ENCODE measurements at places on chromosomes 6 and 20.

DNA sequence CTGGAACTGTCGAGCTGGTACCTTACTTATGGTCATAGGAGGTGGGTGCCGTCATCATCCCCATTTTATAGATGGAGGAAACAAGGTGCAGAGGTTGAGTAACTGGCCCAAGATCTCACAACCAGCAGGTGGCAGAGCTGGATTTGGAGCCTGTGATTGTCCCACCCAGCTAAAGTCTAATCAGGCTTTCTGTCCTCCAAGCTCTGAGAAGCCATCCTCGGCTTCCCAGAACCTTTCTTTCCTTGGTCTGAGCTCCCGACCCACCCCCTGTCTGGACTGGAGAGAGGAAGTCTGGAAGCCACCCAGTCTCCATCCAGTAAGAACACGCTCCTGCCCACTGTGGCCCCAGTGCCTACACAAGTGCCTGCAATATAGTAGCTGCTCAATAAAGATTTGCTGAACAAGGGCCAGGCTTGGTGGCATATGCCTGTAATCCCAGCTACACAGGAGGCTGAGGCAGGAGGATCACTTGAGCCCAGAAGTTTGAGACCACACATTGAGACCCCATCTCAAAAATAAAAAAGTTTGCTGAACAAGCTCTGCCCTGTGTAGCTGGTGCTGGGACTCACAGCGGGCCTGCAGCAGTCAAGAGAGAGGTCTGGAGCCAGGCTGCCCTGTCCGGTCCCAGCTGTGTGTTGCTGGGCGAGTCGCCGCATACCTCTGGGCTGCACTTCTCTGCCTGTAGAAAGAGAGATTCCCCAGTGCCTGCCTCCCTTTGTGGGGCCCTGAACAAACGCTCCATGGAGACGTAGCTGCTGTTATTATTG is 32.5 kb upstream of the DLGAP4 start:
- no peak for DNase-seq

- DNase-seq, result no peak
These were observed 58.4 kb upstream of the RNF217 start for GRCh38 chr6:124903797-124904196.

DNA sequence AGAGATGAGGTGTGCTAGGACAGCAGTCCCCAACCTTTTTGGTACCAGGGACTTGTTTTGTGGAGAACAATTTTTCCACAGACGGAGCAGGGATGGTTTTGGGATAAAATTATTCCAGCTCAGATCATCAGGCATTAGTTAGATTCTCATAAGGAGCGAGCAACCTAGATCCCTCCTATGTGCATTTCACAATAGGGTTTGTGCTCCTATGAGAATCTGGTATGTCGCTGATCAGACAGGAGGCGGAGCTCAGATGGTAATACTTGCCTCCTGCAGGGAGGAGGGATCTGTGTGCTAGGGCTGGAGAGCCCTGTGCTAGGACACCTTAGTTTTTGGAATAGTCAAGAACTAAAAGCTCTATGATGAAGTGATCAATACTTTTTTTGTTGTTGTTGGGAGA is 2.5 kb downstream of the SMIM13 start:
- peak; percentile 11 for DNase-seq

DNA sequence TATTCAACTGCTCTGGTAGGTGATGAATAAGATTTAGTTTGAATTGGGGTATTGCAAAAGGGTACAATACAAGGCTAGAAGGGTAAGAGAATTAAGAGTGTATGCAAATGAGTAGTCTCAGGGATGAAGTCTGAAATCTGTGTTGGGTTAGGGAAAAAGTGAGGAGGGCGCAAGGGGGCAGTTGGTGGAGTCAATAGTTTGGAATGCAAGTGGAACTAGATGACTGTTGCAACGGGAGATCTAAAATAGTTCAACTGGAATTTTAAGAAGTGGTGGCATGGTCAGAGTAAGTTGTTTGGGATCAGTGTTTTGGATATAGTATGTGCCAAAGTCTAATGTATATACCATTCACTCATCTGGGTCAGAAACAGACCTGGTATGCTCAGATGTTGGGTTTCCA is 329.6 kb downstream of the GJA1 start:
- no peak for DNase-seq

DNA sequence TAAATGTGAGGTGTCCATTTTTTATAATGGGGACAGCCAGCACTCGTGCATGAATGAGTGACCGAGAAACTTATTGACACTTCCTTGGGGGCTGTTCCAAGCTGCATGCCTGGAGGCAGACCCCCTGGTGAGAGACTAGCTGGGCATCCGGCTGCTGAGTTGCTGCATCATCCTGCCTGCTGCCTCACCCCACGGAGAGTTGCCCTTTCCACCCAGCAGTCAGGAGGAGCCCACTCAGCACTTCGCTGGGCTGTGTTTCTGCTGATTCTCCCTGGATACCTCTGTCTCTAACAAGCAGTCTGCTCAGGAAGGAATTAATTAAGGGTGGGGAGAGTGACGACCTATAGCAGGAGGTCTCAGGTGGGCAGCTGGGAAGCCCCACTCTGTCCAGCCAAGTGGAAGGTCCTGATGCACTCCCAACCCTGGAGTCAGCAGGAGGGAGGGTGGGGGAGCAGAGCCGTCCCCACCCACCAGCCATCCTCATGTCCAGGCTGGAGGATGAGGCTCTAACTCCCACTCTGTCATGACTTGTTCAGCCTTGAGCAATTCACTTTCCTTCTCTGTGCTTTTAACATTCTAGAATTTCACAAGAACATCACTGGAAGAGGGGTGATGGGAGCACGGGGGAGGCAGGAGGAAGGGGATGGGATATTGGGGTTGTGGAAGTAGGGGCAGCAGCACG is 177.3 kb downstream of the LRFN2 start:
- DNase-seq, result no peak

- no peak for DNase-seq
These were observed 113.5 kb upstream of the BTN3A2 start for GRCh38 chr6:26251354-26252076.

- no peak for DNase-seq
These were observed 3.1 kb downstream of the ZUP1 start for GRCh38 chr6:116665464-116665863.

DNA sequence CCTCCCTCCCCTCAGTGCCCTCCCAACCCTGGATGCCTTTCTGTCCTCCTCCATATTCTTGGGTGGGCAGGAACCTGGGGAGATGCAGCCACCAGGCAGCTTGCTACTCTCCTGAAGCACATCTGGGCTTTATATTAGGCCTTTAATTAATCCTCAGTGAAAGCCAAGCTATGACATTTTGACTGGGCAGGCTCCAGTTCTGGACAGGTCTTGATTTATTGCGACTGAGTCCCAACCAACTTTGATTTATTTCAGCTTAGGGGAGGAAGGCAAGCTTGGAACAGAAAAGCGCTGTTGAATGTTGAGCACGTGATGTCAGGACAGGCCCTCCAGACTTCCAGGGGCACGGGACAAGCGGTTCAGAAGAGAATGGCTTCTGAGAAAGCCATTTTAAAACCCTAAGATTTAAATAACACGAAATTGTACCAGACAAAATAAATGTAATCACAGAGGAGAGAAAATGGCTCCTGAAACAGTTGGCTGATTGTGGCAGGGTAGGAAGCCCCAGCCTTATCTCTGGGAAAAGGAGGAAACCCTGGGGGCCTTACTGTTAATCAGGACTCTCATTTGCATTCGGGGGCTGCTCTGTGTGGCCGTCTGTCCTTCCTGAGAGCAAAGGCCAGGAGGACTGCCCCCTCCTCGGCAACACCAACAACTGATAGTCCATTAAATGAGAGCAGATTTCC is 294.2 kb downstream of the FOXC1 start:
- no peak for DNase-seq

- no peak for DNase-seq
These were observed 5.5 kb downstream of the CST1 start for GRCh38 chr20:23745247-23745646.

- DNase-seq, result no peak
These were observed 1.3 kb downstream of the CGA start for GRCh38 chr6:87093651-87094050.

DNA sequence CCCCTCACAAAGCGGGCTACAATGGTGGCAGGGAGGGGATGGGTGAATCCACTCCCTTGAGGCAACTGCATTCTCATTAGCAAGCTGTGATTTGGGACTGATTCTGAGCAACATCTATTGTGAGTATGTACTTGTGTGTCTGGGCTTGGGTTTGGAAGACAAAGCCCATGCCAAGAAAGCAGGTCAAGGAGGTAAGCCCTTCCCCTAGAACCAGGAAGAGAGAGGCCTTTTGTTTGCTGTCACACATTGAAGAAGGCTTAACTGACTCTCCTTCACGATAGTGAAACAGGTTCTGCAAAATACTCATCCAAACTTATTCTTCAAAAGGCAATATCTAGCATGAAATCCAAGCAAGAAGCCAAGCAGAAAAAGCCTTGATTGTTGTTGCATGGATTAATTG is 403.1 kb upstream of the ID4 start:
- DNase-seq, result no peak

- no peak for DNase-seq
These were observed 34.4 kb upstream of the RNF217 start for GRCh38 chr6:124927806-124928205.

GRCh38 chr20:37421988-37422387 is 76.0 kb downstream of the SRC start:
- no peak for DNase-seq

- DNase-seq, result no peak
These were observed 58.3 kb upstream of the CARMIL1 start for GRCh38 chr6:25220857-25221256.

- DNase-seq, result no peak
These were observed 1.2 kb downstream of the SERPINB6 start for GRCh38 chr6:2970034-2970685.

DNA sequence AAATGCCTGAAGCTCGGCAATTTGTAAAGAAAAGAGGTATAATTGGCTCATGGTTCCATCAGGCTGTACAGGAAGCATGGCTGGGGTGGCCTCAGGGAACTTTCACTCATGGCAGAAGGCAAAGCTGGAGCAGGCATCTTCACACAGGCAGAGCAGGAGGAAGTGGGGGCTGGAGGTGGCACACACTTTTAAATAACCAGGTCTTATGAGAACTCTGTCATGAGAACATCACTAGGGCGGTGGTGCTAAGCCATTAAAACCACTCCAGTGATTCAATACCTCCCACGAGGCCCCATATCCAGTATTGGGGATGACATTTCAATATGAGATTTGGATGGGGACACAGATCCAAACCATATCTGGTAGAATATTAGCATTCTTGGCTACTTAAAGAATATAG is 345.2 kb downstream of the ARHGAP18 start:
- DNase-seq, result no peak

GRCh38 chr6:150332939-150333584 is 35.8 kb upstream of the IYD start:
- no peak for DNase-seq

GRCh38 chr6:123788319-123788718 is 15.3 kb upstream of the NKAIN2 start:
- DNase-seq, result no peak

DNA sequence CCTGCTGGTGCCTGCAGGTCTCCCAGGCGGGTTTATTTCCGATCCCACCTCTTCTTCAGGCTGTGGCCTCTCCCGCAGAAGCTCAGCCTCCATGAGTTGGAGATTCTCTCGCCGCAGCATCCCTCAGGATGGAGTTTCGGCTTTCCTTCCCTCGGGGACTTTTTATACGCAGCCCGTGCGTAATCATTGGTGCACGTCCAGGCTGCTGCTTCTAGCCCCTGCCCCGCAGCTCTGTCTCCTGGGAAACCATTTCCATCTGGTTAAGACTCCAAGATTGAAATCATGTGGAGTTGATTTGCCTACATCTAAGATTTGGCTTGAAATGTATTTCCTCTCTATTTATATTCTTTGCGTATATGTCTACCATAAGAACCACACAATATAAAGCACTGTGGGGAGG is 46.7 kb upstream of the CARMIL1 start:
- DNase-seq, result no peak

- DNase-seq, result no peak
These were observed 669.5 kb downstream of the MAFB start for GRCh38 chr20:40019510-40019909.

DNA sequence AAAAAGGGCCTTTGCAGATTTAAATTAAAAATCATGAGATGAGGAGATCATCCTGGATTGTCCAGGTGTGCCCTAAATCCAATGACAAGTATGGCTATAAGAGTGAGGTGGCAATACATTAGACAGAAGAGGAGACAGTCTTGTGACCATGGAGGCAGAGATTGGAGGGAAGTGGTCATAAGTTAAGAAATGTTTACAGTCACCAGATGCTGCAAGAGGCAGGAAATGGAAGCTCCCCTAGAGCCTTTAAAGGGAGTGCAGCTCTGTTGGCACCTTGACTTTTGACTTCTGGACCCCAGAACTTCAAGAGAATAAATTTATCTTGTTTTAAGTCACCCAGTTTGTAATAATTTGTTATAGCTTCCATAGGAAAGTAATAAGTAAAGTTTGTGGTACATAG is 61.1 kb downstream of the HMGN3 start:
- DNase-seq, result no peak

DNA sequence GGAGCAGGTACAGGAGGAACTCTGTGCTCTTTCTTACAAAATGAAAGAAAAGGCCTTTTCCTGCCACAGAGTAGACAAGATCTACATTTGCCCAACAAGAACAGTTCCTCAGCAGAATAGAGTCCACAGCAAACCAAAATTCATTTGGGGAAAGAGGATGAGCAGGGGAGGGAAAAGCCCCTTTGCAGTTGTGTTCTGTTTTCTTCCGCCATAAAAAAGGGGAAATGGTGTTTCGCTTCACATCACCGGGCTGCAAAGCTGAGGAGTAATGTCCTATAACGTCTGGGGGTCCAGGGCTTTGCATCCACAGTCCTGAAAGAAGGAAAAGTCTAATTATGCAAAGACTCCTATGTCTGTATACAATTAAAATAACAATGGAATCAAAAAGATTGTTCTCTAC is at the start of gene GPR31:
GPR31 (minus strand) TSS at position 118 of the 400 bp plus-strand sequence. CDS start 149 bp downstream, outside the sequence.
- DNase-seq, result no peak

GRCh38 chr20:50133041-50133440 is 20.1 kb upstream of the UBE2V1 start:
- DNase-seq, result no peak

DNA sequence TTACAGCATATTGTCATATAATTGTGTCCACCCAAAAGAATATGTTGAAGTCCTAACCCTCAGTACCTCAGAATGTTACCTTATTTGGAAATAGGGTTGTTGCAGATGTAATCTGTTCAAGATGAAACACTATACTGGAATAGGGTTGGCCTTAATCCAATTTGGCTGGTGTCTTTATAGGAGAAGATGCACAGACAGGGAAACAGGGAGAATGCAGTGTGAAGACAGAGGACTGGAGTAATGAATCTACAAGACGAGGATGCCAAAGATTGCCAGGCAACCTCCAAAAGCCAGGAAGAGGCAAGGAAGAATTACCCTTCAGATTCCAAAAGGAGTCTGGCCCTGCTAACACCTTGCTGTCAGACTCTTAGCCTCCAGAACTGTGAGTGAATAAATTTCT is 482.9 kb downstream of the PTPRT start:
- DNase-seq, result no peak

- DNase-seq, result no peak
These were observed 89.6 kb upstream of the SLC35F1 start for GRCh38 chr6:117817499-117817898.

GRCh38 chr6:72151742-72152141 is 265.4 kb downstream of the RIMS1 start:
- no peak for DNase-seq

DNA sequence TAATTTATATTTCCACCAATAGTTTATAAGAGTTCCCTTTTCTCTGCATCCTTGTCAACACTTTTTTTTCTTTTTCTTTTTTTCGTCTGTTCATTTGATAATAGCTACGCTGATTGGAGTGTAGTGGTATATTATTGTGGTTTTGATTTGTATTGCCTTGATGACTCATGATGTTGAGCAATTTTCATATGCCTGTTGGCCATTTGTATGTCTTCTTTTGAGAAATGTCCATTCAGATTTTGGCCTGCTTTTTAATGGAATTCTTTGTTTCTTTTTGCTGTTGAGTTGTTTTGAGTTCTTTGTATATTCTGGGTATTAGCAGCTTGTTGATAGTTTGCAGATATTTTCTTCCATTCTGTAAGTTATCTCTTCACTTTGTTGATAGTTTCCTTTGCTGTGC is 773.4 kb downstream of the KIF16B start:
- DNase-seq, result no peak
